ENCODE measurements at places on chromosomes 4 and X. TPM values are rescaled to one million over a fixed set of nuclear protein-coding genes. Genes with fewer than 3 reads are reported as not detected.

Gene SEC24B
- total RNA-seq, result 14.0 TPM

Gene STATH
- not detected for total RNA-seq

Gene TMPRSS11D
- total RNA-seq, result not detected

Gene EGFL6
- total RNA-seq, result 0.15 TPM

Data from bronchus fibroblast of lung (primary cell).